ENCODE measurements at places on chromosomes 3 and 15.

- DNase-seq, result peak; percentile 11
Measured at GRCh38 chr3:47578691-47579632, at the start of gene CSPG5. Gene CSPG5, minus strand, starts transcription at chr3:47578865. Its CDS starts 172 bp downstream, at chr3:47578693.

- no peak for DNase-seq
Measured at GRCh38 chr3:72212396-72212795, 427.4 kb upstream of the PROK2 start.

DNA sequence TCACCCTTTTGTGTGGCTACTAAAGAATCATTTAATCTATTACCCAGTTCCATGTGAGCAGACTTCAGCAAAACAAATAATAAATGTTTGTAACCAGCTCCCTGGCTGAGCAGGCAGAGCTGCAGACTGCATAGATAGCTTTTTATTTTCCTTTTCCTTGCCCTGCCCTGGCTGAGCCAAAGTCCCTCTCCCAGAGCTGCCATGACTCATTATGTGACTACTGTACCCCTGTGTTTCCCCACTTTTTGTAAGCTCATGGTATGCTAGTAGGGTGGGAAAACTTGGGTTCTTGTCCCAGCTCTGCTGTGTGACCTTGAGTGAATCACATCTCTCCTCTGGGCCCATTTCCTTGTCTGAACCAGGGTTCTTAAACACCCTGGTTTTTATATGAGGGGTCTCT lies 127.5 kb downstream of the CLSTN2 start:
- DNase-seq, result no peak

GRCh38 chr3:33886015-33886414 lies 87.6 kb downstream of the PDCD6IP start:
- DNase-seq, result no peak

DNA sequence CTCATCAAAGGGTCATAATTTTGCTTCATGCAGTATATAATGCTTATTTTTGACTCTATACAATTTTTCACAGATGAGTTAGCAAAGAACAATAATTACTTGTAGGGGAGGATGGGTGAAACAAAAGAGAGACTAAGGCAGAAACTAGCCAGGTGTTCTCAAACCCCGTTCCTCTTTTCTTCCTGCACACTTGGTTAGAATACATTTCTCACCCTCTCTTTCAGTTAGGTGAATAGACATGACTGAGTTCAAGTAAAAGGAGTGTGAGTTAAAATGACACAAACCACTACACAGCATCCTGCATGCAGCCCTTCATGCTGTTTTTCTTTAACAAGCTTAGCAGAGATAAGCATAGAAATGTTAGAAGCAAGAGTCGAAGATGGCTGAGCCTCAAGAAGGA lies 922.2 kb downstream of the TBL1XR1 start:
- DNase-seq, result no peak

DNA sequence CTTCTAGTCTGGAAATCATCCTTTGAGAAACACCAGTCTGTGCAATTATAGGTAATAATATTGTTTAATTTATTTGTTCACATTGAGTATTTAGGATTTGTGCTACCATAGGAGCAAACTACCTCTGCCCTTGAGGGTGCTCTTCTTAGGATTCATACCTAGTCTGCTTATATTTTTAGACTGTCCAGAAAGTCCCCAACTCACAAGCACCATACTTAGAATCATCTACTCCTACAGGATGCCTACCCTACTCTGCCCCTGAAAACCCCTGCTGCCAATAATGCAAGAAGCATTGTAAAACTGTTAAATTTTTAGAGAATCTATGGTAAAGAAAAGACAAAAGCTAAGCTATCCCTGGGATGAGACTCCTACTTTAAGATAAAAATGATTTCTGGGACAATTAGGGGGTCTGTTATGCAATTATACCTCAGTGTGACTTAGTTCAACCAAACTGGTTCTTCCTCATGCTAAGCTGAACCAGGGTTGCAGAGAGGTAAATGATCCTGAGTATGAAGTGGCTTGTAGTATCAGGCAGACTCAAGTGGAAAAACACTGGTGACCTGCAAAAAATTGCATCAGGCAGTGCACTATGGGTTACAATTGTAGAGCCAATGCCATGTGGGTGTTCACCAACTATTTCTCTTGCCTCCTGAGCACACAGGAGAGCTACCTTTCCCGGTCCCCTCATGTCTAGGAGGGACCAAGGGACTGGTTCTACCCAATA lies 133.3 kb downstream of the TNIK start:
- DNase-seq, result no peak

- no peak for DNase-seq
Measured at GRCh38 chr15:63938486-63939061, 104.8 kb upstream of the HERC1 start.

- DNase-seq, result no peak
Measured at GRCh38 chr3:127710155-127710941, 37.6 kb downstream of the ABTB1 start.

- DNase-seq, result no peak
Measured at GRCh38 chr15:89196994-89197393, 24.4 kb downstream of the RLBP1 start.

DNA sequence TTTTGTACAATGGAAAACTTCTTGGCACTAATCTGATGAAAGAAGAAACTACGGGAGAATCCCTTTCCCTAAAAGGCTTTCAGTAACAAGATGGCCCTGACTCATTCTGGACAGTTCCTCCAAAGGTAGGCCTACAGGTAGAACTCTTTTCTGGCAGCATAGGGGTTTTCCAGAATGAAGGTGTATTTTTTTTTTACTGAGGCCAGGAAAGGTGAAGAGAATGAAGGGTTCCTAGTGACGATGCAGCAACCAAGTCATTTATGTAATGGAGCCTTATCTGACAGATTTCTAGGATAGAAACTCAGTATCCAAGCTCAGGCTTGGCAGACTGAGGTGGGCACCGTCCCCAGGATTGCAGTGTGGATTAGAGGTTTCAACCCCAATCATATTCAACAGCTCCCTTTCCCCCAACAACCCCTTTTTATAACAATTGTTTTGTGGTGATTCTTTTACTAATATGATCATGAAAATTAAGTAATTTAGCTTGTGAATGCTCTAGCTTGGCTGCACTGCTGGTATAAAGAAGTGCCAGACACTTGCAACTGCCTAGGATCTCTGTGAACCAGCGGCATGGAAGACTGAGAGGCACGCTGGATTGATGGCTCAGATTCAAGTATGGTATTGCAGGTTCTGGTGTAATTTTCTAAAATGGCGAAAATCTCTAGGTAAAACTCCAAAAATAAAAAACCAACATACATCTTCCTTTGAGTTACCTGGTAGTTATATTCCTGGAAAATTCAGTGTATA lies 8.7 kb upstream of the TRIM69 start:
- DNase-seq, result no peak

DNA sequence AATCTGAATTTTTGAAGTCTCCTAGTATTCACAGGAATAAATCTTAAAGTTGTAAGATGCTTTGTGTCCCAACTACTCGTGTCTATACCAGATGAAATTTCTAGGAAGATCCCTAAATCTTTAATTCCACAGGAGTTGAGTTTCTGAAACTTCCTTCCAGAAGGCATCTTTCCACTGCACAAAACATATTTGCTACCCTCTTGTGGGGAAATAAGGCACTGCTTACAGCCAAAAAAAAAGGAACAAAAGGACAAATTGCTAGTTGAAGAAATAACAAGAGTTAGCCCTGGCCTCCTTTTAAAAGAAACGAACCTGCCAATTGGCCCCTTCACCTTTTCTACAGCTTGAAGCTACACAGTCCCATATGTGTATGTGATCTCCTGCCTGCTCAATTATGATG lies 54.0 kb downstream of the TAFA4 start:
- no peak for DNase-seq

DNA sequence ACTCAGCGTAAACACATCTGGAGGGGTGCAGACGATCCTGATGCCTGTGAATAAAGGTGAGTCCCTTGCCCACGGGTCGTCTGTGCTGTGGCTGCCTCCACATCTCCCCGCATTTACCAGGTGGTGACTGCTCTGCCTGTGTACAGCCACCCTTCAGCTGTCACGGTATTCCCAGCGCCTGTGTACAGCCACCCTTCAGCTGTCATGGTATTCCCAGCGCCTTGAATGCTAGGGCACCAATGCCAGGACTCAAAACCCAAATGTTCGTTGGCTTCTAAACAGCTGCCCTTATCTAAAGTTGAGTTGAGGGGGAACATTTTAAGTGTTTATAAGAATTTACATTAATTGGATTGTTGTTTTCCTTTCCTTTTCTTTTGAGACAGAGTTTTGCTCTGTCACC lies 27.4 kb downstream of the MAP6D1 start:
- DNase-seq, result no peak

DNA sequence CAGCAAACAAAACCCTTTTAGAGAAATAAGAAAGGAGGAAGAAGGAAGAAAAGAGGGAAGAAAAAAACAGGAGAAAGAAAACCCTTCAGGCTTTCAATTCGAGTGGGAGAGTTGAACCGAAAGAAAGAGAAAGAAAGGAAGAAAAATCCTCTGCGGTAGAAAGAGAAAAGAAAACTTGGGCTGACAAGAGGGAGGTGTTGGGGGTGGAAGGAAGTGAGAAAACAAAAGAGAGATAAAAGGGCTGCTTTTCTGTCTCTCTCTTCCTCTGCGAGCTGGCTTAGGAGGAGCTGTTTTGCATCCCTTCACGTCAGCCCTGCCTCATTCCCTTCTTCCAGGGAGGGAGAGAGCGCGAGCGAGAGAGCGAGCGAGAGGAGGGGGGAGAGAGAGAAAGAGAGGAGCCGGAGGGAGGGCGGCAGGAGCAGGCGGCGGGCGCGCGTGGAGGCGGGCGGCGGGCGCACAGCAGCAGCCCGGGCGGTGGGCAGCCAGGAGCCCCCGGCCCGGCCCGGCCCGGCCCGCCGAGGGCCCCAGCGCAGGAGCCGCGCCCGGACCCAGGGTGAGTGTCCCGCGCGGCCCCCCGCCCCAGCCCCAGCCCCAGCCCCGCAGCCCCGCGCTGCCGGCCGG lies at the start of gene ZNF710:
Gene ZNF710, plus strand, starts transcription at position 263 of the 621 bp plus-strand sequence. CDS start 65,814 bp downstream, outside the sequence.
- peak; percentile 13 for DNase-seq

DNA sequence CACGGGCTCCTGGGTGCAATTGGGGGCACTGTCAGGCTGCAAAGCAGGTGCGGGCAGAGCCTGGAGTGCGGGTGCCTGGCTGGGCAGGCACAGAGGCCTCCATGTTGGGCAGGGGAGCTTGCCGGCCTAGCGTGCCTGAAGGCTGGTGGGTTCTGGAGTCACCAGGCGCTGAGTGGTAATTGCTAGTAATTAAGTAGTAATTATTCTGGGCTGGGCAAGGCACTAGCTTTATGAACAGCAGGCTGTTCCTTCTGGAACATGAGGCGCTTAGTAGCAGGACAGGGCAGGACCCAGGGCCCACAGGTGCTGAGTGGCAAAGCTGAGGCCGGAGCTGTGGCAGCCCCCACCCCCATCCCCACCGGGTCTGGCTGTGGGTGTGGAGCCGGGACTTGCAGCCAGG lies 25.3 kb downstream of the PLXNA1 start:
- DNase-seq, result no peak

GRCh38 chr15:99615460-99615859 lies 49.7 kb downstream of the MEF2A start:
- no peak for DNase-seq

DNA sequence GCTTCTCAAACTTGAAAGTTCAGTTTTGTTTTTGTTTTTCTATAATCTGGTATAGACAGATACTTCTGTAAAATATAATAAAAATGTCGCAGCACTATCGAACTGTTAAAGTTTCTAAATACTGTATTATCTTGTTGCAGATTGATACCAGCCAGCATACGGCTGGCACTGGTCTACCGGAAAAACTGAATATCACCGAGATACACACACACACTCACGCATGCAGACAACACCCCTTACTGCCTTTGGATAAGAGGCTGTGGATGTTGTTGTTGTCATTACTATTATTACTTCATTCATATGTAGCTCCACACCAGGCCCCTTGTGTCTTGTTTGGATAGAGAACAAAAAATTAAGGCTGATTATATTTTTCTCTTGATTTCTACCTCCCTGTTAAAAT lies 32.4 kb downstream of the MAP6D1 start:
- no peak for DNase-seq

DNA sequence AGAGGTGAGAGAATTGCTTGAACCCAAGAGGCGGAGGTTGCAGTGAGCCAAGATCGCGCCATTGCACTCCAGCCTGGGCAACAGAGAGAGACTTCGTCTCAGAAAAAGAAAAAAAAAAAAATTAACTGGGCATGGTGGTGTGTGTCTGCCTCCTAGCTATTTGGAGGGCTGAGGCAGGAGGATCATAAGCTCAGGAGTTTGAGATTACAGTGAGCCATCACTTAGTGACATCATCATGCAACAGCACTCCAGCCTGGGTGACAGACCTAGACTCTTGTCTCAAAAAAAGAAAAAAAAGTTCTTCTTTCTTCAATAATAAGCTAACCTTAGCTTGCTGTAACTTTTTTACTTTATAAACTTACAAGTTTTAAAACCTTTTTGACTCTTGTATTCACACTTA lies 99.8 kb downstream of the SLMAP start:
- DNase-seq, result no peak

GRCh38 chr15:96893159-96893906 lies 562.8 kb downstream of the NR2F2 start:
- no peak for DNase-seq

GRCh38 chr3:53169045-53169831 lies 8.2 kb downstream of the PRKCD start:
- DNase-seq, result no peak

DNA sequence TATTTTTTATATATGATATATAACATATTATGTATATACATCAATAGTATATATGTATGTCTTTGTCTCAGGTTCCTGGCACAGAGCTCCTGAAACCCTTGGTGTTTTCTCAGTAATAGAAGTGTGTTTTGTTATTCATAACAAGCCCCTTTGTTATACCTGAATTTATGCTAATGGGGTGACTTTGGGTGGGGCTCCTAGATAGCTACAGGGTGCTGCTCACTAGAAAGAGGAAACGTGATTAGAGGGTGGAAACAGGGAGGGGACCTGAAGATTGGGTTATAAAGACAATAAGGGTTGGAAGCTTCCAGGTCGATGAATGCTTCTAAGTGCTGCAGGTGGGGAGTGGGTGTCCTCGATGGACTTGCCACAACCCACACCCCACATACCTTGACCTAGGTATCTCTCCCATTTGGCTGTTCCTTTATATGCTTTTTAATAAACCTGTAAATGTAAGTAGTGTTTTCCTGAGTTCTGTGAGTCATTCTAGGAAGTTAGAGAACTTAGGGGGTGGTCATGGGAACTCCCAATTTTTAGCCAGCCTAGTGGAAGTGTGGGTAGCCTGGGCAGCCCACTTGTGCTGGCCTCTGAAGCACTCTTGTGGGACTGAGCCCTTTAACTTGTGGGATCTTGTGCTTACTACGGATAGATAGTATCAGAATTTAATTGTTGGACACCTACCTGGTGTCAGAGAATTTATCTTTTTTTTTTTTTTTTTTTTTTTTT lies 36.9 kb upstream of the C15orf39 start:
- DNase-seq, result no peak

DNA sequence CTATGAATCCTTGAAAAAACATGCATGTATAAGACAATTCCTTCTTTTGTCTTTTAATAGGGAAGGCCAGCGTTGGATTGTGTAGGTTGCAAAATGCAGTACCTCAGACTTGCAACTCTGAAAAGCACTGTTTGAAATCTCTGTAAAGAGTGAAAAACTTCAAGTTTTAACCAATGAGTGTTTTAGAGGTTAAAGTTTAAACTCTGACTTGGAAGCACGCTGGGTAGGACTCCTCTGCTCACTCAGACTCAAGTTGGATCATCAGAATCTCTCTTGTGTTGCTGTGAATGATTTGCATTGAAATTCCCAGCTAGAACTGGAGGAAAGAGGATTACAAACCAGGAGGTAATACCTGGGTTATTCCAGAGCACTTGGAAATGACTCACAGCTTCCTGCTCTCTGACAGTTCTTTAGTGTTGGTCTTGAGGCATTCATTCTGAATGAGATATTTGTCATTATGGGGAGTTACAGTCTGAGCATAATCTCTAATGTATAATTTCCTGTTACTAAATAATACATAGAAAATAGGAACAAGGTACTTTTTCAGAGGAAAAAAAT lies 49.1 kb downstream of the PLS1 start:
- DNase-seq, result no peak

All from activated effector memory CD4-positive, alpha-beta T cell treated with Interleukin-2 at 50 U/mL for 16 hours (primary cell).